Right renal cortex interstitium (tissue), 3 donors: ENCODE measurements at places on chromosomes 13 and 19. TPM values are rescaled to one million over a fixed set of nuclear protein-coding genes. Genes with fewer than 3 reads are reported as not detected.

- no peak for DNase-seq
These were observed 14.8 kb downstream of the TFDP1 start for GRCh38 chr13:113599391-113599790.

DNA sequence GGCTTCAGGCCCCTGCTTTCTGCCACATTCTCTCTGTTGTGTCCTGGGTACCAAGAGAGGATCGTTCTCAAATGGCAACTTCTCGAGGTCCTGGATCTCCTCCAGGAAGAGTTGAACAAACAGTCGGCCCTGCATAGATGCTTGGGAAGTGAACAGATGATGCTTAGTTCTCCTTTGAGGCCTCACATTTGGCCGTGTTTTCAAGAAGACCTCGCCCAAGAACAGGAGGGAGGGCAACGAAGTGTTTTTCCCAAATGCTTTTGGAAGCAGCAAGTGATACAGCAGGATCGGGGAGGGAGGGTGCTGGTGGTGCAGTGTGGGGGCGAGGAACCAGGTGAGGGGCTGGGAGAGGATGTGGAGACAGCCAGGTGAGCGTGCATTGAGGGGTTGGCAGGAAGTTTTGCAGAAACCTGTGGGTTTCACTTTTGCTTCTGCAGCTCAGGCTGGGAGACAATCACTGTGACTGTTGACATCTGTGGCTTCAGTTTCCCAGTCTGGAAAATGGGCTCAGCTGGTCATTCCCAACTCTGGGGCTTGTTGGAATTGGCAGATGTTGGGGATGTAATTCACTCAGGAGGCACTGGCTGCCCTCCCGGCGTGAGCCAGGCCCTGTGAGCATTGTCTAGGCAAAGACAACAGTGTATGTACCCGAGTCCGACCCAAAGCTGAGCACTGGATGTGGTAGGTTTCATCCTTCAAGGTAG lies 21.6 kb downstream of the MAST3 start:
- DNase-seq = no peak

DNA sequence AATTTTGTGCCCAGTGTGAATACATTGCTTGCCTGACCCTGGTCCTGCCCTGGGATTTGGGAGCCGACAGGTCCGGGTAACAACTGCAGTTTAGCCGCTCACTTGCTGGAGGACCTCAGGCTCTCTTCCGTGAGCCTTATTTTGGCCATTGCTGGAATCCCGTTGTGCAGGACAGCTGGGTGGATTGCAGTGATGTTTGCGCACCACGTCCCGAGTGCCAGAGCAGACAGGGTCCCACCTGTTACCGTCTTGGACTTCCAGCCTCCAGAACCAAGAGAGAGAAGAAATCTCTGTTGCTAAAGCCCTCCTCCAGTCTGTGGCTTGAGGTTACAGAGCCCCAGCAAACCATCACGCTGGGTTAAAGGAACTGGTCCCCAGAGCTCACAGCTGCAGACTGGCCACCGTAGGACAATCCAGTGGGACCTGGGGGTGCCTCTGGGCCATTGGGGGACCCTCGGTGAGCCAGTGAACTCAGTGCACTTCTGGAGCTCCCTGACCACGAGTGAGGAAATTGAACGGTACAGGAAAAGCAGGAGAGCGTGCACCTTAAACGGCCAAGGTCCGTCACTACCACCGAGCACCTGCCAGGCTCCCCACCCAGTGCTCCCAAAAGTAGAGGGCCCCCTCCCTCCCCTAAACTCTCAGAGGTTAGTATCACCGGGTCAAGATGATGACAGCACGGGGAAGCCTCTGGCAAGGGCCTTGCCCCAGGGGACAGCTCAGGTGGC lies 92.9 kb downstream of the GNG7 start:
- no peak for DNase-seq

DNA sequence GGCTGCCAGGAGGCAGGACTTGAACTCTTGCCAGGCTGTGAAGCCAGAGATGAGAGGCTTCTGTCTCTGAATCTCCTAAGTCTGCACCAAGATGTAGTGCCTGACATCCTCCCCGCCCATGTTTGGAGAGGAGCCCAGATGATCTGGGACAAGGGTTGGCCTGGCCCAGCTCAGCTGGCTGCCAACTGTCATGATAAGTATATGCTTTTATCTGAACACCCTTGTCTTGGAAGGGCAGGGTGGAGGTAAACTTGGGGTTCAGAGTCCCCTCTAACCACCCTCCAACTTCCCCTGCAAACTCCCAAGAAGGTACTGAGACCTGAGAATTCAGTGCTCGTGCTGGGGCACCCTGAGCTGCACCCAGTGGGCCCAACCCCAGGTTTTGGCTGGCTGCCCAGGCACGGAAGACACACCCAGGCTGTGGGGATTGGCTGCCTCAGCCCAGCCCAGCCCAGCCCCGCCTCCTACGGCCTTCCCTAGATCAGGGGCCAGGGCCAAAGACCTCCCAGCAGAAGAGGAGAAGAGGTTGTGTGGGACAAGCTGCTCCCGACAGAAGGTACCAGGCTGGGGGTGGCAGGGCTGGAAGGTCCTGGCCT lies at the start of gene CYP4F12:
Gene CYP4F12 (plus strand): TSS at position 508 of the 596 bp plus-strand sequence. CDS start 443 bp downstream, outside the sequence.
- DNase-seq = no peak

GRCh38 chr13:66995203-66995611 lies 234.9 kb downstream of the PCDH9 start:
- no peak for DNase-seq

GRCh38 chr19:56137405-56137804 lies 3.7 kb upstream of the ZNF444 start:
- DNase-seq = no peak

GRCh38 chr19:49843265-49843664 lies 7.7 kb upstream of the PTOV1 start:
- DNase-seq = no peak

The RPL13A gene
- polyA plus RNA-seq = 2,270 TPM

The CEACAM20 gene
- not detected for polyA plus RNA-seq

The KIR3DL1 gene
- not detected for polyA plus RNA-seq
